Fibroblast of skin of left quadriceps (primary cell): ENCODE measurements at places on chromosomes 4 and X.
A peak's percentile ranks its signal among the peaks of the same experiment; 100 is the strongest.

GRCh38 chr4:173333658-173334084 lies 487 bp downstream of the HMGB2 start:
- DNase-seq: no peak

- DNase-seq: peak; percentile 23
Measured at GRCh38 chrX:86148024-86148511, at the start of gene DACH2. Gene DACH2, plus strand, starts transcription at chrX:86148451.

- no peak for DNase-seq
Measured at GRCh38 chr4:28221536-28221935, 1360.9 kb downstream of the STIM2 start.

GRCh38 chr4:187172340-187172761 lies 448.7 kb upstream of the FAT1 start:
- no peak for DNase-seq

DNA sequence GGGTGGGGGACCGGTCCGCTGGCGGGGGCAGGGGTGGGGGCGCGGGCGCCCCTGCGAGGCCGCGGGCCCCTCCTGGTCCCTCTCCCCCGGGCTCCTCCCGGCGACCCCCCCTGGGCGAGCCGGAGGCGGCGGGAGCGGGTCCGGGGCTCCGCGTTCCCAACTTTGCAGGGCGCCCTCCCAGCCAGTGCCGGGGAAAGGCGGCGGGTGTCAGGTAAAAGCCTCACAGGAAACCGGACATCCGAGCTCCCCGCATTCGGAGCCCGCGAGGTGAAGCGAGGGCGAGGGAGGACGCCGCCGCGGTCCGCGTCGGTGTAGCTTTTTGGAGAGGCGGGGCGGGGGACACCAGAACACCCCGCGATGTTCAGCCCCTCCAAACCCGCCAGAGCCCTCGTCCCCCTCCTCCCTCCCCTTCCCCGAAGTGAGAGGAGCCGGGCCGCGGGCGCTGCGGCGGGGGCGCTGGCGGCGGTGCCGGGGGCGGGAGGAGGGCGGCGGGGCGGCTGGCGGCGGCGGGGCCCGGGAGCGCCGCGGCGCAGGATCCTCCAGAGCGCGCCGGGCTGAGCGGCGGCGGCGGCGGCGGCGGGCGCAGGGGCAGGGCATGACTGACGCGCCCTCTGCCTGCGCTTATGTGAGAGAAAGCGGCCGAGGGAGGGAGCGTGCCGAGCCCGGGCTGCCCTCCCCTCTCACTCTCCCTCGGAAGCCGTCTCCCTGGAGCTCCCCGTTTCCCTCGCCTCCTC lies at the start of gene VEGFC:
Gene VEGFC, minus strand, starts transcription at position 597 of the 734 bp plus-strand sequence. CDS start 611 bp downstream, outside the sequence.
- no peak for DNase-seq

DNA sequence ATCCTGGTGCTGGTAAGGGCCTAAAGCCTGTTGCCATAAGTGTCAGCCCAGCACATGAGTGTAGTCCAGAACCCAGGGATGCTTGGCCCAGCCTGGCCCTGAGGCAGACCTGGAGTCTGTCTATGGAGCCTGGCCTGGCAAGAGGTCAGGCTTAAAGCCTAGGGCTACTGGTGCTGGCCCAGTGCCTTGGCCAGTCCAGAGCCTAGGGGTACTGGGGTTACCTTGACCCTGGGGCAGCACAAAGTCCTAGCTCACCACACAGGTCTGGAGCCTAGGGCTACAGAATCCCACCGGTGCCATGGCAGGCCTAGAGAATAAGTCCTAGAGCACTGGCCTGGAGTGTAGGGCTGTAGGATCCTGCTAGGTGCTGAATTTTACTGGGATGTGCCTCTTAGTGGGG lies 393.8 kb downstream of the MAGEE1 start:
- DNase-seq: no peak

- no peak for DNase-seq
Measured at GRCh38 chr4:79611026-79611425, 203.0 kb upstream of the GK2 start.

GRCh38 chr4:124903995-124904722 lies 191.6 kb upstream of the ANKRD50 start:
- DNase-seq: peak; percentile 59

GRCh38 chrX:102720237-102721168 lies at the start of gene GPRASP3:
Gene GPRASP3, plus strand, starts transcription at chrX:102720743. Its CDS starts 28,253 bp downstream, at chrX:102748996.
- DNase-seq: peak; percentile 36

- no peak for DNase-seq
Measured at GRCh38 chr4:45518832-45519231, 605.0 kb downstream of the GABRG1 start.

DNA sequence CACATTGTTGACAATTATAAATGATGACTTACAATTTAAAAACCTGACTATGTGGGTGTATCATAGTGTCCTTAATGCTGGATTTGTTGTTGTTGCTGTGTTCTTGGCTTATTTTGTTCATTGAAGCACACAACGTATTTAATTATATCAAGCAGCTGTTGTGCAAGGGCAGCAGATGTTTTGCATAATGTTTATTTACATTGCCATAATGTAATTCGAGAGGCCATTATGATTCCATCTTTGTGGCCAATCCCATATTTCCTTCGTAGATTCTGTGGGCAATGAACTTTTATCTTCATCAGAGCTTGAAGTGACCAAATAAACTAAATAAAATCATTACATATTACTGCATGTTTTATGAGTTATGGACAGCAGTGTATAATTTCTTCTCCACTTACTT lies 422.6 kb upstream of the GALNTL6 start:
- DNase-seq: no peak

- no peak for DNase-seq
Measured at GRCh38 chrX:38095971-38096529, 89.7 kb downstream of the SYTL5 start.

GRCh38 chrX:2566055-2566454 lies 65.3 kb upstream of the DHRSX start:
- DNase-seq: no peak

DNA sequence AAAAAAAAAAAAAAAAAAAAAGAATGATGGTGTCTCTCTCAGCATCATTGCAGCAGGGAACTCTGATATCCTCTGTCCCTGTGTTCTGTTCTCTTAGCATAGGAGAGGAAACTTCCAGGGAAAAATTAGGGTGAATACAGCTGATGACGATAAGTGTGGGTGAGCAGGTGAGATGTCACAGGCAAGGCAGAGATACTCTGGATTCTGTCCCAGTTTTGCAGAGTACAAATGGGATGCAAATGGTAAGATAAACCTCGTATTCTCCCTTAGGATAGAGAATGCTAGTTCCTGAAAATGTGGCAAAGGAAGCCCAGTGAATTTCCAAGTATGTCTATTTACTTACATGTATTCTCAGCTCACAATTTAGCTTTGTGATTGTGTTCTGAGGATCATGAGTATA lies 671.6 kb upstream of the BOD1L1 start:
- DNase-seq: no peak

DNA sequence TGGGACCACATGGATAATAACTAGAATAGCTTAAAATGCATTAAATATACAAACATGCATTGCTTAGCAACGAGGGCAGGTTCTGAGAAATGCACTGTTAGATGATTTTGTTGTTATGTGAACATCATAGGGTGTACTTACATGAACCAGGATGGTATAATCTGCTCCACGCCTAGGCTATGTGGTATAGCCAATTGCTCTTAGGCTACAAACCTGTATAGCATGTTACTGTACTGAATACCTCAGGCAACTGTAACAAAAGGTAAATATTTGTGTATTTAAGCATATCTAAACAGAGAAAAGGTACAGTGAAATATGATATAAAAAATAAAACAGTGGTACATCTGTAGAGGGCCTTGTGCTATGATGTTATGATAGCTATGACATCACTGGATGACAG lies 169.2 kb upstream of the IL15 start:
- no peak for DNase-seq

DNA sequence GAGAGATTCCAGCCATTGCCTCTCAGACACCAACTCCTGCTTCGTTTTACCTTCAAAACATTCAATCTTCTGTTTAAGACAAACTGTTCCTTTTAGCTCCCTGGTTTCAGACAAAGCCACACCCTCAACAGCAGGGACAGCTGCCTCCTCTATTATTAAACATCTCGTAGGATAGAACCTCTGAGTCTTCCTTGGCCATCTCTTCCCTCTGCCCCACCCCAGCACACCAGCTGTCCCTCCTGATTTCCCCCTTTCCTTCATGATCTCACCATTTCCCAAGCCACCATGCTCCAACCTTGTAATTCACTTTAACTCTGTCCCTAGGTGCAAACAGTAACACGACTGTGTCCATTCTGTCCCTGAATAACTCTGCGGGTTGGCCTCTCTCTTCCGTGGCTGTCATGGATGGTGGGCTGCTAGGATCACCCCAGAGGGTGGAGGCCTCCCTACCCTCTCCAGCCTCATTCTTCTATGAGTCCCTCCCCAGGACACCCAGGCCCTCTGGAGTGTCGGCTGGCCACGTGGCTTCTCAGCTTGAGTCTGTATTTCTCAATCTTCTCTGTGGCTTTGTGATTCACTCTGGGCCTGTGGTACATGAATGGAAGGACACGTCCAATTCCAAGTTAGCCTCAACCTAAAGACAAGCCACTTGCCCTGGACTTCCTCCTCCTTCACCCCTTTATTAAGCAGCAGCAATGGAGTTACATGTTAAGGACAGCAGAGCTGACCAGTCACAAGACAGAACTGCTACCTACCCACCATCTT lies 349.9 kb downstream of the FBXW7 start:
- DNase-seq: no peak

DNA sequence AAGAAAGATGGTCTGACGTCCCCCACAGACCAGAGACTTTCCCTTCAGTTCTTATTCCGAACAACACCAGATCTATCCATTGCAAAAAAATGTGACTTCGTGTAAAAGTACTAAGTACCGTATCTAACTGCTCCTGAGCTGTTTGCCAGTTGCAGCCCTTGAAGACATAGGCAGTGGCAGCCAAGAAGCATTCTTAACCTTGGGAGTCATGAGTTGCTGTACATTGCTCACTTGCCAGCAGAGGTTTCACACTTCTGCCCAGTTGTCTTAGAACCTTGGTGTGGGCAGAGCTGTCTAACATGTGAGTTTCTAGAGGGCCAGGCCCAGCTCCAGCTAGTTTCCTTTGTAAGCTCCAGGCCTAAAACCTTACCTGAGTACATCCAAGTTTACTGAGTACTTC lies 10.5 kb upstream of the CHRDL1 start:
- no peak for DNase-seq

GRCh38 chrX:129540722-129541184 lies 694 bp downstream of the OCRL start:
- no peak for DNase-seq

- no peak for DNase-seq
Measured at GRCh38 chr4:102632241-102633065, 128.3 kb downstream of the MANBA start.

DNA sequence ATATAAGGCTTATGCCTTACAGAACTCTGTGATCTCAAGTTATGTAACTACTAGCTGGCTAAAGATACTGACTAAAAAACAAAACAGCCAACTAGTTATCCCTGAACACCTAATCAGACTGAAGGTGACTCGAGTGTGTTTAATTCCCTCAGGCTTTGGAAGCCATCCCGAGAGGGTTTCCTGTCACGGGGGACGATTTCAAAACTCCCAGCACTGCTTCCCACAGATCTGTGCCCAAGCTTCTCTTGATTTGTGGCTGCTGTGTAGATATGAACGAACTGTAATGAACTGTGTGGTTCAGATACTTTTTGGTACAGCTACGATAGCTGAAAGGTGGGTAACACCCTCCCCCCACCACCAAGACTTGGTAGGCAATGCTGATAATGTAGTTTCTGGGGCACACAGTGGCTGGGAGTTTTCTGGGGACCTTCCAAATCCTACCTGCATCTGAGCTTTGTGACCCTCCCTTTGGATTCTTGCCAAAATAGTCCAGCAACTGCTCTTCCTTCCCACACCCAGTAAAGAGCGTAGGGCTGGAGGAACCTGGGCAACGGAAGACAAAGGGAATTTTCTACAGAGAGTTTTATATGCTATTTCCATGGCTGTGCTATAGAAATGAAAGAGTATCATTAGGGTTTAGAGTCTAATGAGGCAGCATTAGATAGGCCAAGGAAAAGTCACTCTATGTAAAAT lies 148.8 kb downstream of the MGST2 start:
- no peak for DNase-seq

DNA sequence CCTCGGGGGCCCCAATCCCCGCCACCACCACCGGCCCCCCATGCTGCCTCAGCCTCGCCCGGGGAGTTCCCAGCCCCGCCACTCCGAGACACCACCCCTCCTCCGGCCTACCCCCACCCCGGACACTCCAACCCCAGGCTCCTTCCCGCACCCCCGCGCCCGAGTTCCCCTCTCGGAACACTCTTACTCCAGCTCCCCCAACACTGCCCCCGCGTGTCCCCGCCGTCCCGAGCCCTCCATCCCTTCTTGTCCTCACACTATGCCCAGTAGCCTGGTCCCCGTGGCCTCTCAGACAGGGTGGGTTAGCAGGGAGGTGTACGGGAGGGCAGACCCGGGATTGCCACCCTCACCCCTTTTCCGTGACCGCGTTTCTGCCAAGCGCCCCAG lies 276.1 kb downstream of the BCOR start:
- no peak for DNase-seq

DNA sequence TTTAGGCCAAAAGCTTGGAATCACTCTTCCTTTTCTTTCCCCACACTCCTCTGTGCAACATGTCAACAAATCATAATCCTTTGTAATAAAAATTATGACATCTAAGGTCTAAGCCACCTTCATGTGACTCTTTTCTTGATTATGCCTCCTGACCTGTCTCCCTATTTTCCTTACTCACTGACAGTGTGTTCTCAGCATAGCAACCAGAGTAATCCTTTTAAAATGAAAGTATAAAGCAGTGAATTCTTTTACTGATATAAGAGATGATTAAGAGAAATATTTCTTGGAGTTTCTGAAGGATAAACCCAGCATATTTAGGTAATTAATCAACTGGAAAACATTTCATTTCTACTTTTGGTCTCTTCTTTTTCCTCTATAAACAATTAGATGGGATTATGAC lies 44.7 kb downstream of the USO1 start:
- DNase-seq: no peak

- DNase-seq: no peak
Measured at GRCh38 chr4:112926819-112927218, 122.6 kb upstream of the ANK2 start.

DNA sequence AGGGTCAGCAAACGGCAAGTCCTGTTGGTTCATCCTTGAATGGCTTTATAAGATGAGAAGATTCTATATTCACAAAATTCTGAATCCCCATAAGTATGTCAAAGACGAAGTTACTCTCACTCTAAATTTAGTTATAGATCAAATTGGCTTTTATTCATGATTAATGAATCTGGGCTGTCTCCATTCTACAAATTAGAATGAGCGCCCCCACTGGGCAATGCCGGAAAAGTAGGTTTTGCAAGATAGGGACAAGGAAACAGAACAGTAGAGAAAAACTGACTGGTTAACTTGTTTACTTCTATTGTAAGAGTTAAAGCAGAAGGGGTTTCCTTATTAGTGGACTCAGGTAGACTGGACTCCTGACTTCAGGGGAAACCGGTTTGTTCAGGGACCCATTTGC lies 100.3 kb downstream of the F11 start:
- no peak for DNase-seq
